ENCODE measurements at places on chromosomes 2 and 18.

GRCh38 chr2:240997141-240997855, 1.1 kb upstream of the SNED1 start:
- DNase-seq = peak; percentile 63

GRCh38 chr18:34222307-34223163, 2.2 kb downstream of the NOL4 start:
- peak; percentile 10 for DNase-seq

GRCh38 chr18:73835039-73835438, 312.6 kb downstream of the FBXO15 start:
- no peak for DNase-seq

- DNase-seq = peak; percentile 64
These were observed 72.1 kb upstream of the PXDN start for GRCh38 chr2:1816414-1816911.

DNA sequence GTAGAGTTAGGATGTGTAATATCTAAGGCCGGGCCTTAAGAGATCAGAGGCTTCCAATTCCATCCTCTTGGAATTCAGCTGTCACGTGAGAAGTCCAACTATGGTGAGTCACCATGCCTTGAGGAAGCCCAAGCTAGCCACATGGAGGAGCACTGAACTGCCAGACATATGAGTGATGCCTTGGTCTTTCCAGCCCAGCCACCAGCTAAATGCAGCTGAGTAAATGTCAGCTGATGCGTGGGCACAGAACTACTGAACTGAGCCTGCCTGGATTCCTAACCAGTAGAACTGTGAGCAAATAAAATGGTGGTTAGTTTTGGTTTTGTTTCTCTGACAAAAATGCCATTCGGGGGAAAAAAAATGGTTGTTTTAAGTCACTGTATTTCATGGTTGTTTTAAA, 153.7 kb upstream of the SERTAD2 start:
- DNase-seq = peak; percentile 100

GRCh38 chr2:126876631-126877030, 22.1 kb upstream of the TEX51 start:
- no peak for DNase-seq

- DNase-seq = no peak
These were observed 27.1 kb upstream of the SPTBN1 start for GRCh38 chr2:54429054-54429453.

DNA sequence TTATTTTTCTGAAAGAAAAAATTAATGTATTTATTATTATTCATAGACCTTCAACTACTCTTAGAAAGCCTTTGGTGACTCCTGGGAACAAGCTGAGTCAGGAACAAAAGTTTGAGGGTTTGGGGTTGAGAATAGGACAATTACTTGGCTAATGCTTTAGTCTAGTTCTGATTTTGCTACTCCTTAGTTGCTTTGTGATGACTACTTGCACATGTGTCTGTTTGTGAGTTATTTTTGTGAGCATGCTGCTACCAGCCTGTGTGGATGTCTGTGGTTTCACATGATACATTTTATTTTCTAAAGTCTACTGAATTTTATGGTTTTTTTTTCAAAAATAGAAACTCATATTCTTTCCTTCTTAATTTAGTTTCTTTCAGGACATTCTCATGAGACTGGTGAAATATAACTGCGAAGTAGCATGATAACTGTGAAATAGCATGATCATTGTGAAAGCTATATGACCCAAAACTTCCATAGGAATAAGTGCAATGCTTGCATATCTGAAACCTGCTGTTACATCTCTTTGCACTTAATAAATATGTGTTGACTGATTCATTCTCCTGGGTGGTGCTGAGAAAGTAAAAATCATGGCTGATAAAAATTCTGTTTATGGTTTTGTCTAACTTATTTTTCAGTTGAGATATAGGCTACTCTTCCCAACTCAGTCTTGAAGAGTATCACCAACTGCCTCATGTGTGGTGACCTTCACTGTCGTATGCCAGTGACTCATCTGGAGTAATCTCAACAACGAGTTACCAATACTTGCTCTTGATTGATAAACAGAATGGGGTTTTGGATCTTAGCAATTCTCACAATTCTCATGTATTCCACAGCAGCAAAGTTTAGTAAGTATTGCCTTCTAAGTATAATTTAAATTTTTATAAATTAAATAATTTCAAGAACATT, 17.9 kb upstream of the IL18R1 start:
- peak; percentile 60 for DNase-seq

GRCh38 chr2:195094330-195094729, 562.7 kb upstream of the SLC39A10 start:
- DNase-seq = no peak

GRCh38 chr2:55168221-55169154, 63.6 kb downstream of the CLHC1 start:
- DNase-seq = peak; percentile 82

DNA sequence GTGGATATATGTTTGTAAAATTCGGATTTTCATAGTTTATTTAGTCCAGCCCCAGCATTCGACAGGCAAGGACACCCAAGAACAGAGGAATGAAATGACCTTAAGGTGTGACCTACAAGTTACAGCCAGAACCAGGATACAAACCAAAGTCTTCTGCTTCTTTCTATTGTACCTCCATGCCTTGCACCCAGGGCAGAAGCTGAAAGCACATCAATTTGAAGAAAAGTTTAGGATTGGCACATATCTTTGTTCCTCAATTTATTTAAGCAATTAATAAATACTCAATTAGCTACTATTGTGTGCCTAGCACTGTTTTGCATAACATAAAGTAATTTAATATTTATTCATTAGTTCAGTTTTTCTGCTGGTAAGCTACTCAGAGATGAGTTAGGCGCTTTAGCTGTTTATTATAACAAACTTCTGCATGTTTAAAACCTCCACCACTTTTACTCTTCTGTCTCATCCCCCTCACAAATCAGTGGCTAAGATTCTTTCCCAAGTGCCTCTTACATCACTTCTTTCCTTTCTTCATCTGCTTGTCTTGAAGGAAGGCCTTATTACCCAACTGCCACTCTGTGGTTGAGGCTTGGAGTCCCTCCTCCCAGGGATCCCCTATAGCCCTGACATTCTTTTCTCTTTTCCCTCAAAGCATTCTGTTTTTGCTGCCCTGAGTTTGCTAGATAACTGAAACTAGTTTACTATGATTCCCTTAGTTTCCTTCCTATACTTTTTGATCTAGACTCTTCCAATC, 37.1 kb upstream of the DARS1 start:
- no peak for DNase-seq

- no peak for DNase-seq
These were observed 125.3 kb upstream of the NRP2 start for GRCh38 chr2:205556841-205557539.

DNA sequence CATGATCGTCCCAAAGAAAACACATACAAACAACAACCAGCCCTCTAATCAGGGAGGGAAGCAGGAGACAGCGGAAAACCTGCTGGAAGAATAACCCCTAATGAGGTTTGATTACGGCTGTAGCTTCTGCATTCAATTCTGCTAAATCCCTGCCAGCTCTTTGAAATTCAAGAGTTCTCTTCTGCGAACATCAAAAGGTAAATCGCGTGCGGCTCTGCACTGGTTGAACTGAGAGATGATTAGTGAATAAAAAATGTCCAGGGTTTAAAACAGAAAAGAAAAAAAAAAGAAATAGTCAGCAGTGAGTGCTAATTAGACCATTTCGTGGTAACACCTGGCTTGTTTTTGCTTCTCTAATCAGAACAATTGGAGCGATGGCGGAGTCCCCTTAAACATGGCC, 153.0 kb upstream of the CAPN13 start:
- DNase-seq = no peak

DNA sequence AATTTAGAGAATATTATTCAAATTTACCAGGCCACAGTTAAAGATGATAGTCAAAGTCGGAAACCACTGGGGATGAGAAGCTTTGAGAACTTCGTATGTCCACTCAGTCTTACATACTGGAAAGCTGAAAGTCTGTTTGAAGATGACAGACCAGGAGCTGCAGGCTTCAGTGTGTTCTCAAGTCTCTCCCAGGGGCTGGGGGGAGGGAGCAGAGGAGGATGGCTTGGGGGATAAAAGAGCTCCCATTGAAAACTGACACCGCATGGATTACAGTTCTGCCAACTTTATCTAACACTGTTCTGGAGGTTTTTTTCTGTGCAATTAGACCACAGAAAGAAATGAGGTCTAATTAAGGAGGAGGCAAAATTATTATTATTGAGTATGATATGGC, 170.5 kb upstream of the ALKAL2 start:
- no peak for DNase-seq

- no peak for DNase-seq
These were observed 427.9 kb downstream of the PLCL1 start for GRCh38 chr2:198232281-198232680.

DNA sequence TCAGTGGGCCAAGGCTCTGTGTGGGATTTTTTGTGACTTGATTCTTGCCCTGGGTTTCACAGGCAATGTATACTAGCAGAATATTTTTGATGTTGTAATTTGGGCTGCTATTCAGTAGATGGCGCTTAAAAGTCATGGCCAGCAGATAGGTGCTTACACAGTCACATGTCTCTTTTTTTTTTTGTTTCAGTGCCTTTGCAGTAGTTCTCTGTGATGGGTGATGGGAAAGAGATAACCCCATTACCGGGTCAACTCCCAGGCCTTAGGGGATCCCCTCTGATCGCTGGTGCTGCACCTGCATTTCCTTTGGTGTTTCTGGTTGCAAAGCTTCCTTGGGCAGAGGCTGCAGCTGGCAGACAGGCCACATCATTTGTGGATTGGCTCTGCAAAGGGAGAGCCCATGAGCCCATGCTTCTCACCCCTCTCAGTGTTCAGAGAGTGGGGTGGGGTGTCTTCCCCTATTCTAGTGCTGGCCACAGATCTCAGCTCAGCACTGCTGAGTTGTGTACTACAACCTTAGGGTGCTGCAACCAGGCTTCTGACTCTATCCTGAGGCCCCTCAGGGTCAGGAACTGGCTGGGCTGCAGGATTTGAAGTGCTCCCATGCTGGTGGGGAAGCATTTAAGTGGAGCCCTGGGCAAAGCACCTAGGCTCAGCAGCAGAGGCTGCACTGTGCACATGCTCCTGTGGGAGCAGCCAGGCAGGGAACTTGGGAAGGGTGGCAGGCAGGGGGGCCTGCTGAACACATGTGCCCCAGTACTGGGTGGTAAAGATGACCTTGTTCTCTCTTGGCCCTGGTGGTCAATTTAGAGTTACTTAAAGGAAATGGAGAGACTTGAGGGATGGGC, 219.8 kb upstream of the SPHKAP start:
- peak; percentile 16 for DNase-seq

DNA sequence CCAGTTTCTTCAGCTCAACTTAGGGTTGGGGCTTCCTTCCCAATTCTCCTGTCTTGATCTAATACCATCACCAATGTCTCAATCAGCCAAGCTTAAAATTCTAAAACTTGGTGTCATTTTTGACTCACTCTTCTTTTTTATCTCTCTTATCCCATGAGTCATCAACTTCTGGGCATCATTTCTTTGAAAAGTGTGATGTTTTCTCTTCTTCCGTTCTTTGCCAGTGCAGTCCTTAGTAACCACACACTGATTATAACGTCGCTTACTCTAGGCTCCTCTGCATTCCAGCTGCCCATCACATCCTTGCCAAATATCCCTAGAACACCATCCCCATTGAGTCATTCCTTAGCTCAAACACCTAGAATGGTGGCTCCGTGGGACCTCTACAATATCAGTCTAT, 27.4 kb upstream of the MRO start:
- DNase-seq = peak; percentile 85

DNA sequence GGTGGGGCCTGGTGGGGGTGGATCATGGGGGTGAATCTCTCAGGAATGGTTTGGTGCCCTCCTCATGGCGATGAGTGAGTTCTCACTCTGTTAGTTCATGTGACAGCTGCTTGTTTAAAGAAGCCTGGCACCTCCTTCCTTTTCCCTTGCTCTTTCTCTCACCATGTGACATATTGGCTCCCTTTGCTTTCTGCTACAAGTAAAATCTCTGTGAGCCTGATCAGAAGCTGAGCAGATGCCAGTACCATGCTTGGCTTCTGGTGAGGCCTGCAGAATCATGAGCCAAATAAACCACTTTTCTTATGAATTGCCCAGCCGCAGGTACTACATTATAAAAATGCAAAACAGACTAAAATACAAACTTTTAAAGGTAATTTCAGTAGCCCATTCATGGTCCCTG, 73.4 kb upstream of the TEX51 start:
- DNase-seq = no peak

GRCh38 chr18:42106784-42107183, 151.8 kb downstream of the PIK3C3 start:
- DNase-seq = no peak

- DNase-seq = no peak
These were observed 6.8 kb upstream of the GREB1 start for GRCh38 chr2:11527001-11527400.

- no peak for DNase-seq
These were observed 84.5 kb downstream of the POU3F3 start for GRCh38 chr2:104938231-104938941.

- DNase-seq = no peak
These were observed 81.8 kb downstream of the CAMKMT start for GRCh38 chr2:44443517-44443916.

GRCh38 chr18:26888259-26888658, 22.8 kb upstream of the AQP4 start:
- no peak for DNase-seq

DNA sequence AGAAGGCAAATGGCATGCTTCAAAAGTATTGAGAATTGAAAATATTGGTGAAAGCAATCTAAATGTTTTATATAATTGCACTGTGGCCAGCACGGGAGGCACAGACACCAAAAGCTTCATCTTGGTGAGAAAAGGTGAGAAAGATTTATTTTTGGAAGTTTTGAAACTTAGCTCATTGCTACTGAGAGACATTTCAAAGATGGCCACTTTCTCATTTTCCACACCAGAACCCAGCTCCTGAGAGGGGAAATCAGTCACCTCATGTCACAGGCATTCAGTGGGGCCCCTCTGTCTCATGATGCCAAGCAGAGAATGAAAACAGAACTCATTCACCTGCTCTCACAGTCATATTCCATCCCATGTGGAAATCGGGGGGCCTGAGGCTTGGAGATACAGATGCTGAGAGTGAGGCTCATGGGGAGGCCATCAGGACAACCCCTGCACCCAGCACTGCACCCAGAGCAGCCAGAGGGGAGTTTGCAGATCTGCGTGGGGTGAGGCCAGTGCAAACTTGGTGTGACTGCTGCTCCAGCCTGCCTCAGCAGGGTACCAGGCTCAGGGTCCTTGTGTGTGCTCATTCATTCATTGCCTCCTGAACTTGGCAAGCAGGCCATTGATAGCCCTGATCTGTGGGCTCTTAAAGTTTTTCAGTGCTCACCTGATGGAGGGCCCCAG, 31.4 kb downstream of the IL18R1 start:
- DNase-seq = no peak

DNA sequence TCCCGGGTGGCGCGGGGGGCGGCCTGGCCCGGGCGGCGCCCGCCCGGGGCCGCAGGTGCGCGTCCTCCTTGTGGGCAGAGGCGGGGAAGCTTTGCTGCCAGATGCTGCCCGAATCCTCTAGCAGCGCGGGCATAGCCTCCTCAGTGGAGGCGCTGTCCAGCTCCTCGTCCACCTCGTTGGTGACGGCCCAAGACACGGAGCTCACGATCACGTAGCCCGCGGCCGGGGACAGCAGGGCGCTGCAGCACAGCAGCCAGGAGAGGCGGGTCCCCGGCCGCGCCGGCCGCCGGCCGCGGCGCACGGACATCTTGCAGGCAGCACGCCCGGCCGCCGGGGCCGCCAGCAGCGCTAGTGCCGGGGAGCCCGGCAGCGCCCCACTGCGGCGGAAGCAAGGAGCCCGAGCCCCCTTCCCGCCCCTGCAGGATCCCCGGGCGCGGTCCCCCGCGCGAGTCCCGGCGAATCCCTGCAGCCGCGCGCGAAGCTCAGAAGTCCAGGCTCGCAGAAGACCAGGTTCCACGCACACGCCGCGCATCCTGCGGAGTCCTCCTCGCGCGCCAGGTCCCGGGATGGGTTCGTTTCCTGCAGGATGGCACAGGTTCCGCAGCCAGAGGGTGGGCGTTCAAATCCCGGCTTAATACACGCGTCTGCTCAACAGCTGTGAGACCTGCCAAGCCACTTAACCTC, at the start of gene CREG2:
Gene CREG2, minus strand, starts transcription at position 353 of the 684 bp plus-strand sequence. Its CDS starts 46 bp downstream, at position 307.
- peak; percentile 42 for DNase-seq
